MM.1S (cell line): ENCODE measurements at places on chromosomes 16 and 17.

GRCh38 chr17:5915337-5915736 is 154.8 kb upstream of the WSCD1 start:
- no peaks in the 10 kb centered on the region for H3K27me3 ChIP-seq
- no peak overlapping the region for H3K4me3 ChIP-seq
- H3K4me1 ChIP-seq, result no peaks in the 10 kb centered on the region
- no peak for DNase-seq

GRCh38 chr16:51557670-51558069 is 406.6 kb upstream of the SALL1 start:
- no peaks in the 10 kb centered on the region for H3K27me3 ChIP-seq
- H3K4me3 ChIP-seq, result no peak overlapping the region
- H3K27ac ChIP-seq, result no peak overlapping the region
- DNase-seq, result no peak
- no peaks in the 10 kb centered on the region for H3K4me1 ChIP-seq

DNA sequence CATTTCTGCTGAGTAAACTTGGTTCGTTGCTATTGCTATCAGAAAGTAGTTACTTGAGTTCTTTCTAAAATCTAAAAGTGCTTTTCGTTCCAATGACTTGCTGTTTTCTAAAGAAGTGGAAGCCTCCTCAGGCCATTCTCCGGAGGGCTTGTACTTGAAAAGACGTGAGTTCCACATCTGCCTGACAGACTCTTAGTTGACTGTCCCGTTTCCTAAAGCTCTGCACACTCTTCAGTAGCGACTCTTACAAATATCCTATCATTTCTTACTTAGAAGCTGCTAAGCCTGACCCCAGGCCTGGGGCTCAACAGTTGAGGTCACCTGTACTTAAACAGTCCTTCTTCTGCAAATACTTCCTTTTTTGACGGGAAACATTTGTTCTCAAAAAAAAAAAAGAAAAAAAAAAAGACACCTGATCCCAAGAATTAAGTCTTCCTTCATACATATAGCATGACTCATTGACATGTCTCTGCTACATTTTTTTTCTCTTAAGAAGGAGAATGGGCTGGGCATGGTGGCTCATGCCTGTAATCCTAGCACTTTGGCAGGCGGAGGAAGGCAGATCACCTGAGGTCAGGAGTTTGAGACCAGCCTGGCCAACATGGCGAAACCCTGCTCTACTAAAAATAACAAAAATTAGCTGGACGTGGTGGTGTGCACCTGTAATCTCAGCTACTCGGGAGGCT is 61.5 kb downstream of the DHRS7C start:
- no peaks in the 10 kb centered on the region for H3K4me1 ChIP-seq
- DNase-seq, result no peak
- H3K4me3 ChIP-seq, result no peak overlapping the region
- H3K36me3 ChIP-seq, result no peaks in the 10 kb centered on the region
- H3K27ac ChIP-seq, result no peak overlapping the region

DNA sequence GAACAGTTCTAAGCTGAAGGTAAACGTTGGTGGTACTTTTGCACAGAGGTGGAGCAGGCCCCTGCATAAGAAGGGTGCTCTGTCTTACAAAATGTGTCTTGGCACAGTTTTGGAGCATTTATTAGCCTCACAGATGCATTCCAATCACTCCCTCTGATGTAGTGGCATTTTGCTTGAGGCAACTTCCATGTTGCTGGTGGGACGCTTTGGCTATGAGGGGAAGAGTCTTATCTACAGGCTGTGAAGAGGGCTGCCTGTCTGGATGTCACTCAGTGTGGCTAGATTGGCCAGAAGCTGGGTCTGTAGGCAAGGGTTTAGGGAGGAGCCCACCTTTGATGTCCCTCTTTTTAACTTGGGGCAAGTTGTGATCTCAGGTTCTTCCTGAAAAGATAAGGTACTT is 2.6 kb upstream of the RARA start:
- no peaks in the 10 kb centered on the region for H3K27me3 ChIP-seq
- peaks cover 11% of the 10 kb centered on the region; the same call in 1 of the 2 replicates for H3K36me3 ChIP-seq
- no peak overlapping the region for H3K27ac ChIP-seq
- peaks cover 56% of the 10 kb centered on the region for H3K4me1 ChIP-seq

GRCh38 chr16:81138831-81139557 is 42.8 kb upstream of the GCSH start:
- no peaks in the 10 kb centered on the region for H3K27me3 ChIP-seq
- no peak overlapping the region for H3K4me3 ChIP-seq
- no peak for DNase-seq
- no peaks in the 10 kb centered on the region for H3K4me1 ChIP-seq
- H3K27ac ChIP-seq, result no peak overlapping the region

GRCh38 chr17:50763716-50764475 is 3.4 kb downstream of the ANKRD40CL start:
- H3K27ac ChIP-seq, result no peak overlapping the region
- H3K4me1 ChIP-seq, result peaks cover 22% of the 10 kb centered on the region
- H3K4me3 ChIP-seq, result no peak overlapping the region
- H3K27me3 ChIP-seq, result no peaks in the 10 kb centered on the region; the same call in 1 of the 2 replicates
- H3K36me3 ChIP-seq, result no peaks in the 10 kb centered on the region

DNA sequence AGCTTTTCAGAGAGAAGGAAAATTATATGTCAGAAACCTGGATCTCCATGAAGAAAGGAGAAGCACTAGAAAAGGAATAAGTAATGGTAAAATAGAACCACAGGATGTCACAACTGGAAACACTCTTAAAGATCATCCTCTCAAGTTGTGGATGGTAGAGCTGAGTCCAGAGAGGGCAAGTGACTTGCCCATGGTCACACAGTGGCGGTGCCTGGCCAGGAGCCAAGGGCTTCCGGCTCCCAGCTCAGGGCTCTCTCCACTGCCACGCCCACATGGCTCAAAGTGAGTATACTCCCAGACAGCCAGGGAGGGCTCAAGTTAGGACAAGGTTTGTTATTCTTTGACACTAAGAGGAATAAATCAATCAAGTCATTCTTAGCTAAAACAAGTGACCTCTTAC is 159.8 kb downstream of the COPRS start:
- no peaks in the 10 kb centered on the region for H3K36me3 ChIP-seq
- no peak overlapping the region for H3K27ac ChIP-seq

DNA sequence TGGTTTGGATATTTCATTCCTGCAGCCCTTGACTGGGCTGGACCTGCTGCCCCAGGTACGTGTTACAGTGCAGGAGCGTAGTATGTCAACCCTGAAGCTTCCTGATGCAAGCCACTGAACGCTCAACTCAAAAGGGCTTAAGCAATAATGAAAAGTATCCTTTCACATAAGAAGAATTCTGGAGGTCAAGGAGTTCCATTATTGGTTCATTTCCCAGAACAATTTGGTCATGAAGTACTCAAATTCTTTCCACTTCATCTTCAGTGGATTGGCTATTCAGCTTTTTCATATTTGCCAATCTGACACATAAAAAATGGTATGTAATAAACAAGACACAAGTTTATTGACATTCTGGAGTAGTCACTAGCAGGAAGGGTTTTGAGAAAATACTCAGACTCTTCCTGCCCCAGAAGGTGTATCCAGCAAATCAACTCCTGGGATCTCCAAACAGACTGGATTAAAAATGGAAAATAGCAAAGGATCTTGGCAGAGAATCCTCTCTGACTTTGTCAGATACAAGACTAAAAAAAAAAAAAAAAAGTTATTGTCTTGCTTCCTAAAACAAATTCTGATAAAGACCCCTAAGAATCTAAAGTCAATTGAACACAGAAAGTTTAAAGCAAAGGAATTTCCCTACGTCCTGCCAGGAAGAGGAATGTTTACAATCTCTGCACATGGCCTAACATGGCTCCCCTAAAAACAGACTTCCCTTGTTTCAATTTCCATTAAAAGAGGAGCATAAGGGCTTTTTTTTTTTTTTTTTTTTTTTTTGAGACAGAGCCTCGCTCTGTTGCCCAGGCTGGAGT is 37.5 kb upstream of the WSB1 start:
- no peak overlapping the region for H3K4me3 ChIP-seq
- no peaks in the 10 kb centered on the region for H3K27me3 ChIP-seq
- no peaks in the 10 kb centered on the region for H3K4me1 ChIP-seq
- no peak for DNase-seq
- no peaks in the 10 kb centered on the region for H3K36me3 ChIP-seq
- H3K27ac ChIP-seq, result no peak overlapping the region

- peak overlapping the region; percentile 66; the same call in 1 of the 2 replicates for H3K27ac ChIP-seq
- no peaks in the 10 kb centered on the region for H3K36me3 ChIP-seq
- DNase-seq, result no peak
- peaks cover 4% of the 10 kb centered on the region; the same call in 1 of the 2 replicates for H3K4me1 ChIP-seq
Observed at GRCh38 chr16:28863929-28864793, 518 bp downstream of the SH2B1 start.

DNA sequence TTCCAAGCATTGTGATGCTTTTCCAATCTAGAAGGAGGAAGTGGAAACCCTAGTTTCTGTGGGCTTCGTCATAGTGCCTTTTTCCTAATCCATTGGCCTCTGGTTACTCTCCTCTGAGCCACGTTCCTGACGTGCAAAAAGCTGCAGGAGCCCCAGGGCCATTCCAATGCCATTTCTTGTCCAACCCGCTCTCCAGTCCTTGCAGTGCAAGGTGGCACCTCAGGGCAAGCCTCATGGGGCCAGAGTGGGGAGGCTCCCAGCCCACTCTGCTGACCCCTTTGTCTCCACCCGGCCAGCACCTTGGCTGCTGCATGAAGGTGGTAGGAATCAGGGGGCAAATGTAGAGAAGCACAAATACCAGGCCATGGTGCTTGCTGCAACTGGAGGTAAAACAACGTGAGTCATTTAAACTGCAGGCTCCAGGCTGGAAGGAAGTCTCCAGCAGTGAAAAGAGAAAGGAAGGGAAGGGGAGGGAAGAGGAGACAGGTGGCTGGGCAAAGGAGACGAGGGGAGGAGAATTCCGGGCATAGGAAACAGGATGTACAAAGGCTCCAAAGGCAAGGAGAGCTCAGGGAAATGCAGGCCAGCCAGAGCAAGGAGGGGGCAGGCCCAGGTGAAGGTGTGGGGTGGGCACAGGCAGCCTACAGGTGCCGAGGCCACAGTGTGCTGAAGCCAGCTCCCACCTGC is 168.2 kb upstream of the TNRC6C start:
- no peaks in the 10 kb centered on the region for H3K4me1 ChIP-seq
- H3K27me3 ChIP-seq, result peaks cover 64% of the 10 kb centered on the region
- DNase-seq, result no peak
- no peak overlapping the region for H3K27ac ChIP-seq
- H3K4me3 ChIP-seq, result no peak overlapping the region

DNA sequence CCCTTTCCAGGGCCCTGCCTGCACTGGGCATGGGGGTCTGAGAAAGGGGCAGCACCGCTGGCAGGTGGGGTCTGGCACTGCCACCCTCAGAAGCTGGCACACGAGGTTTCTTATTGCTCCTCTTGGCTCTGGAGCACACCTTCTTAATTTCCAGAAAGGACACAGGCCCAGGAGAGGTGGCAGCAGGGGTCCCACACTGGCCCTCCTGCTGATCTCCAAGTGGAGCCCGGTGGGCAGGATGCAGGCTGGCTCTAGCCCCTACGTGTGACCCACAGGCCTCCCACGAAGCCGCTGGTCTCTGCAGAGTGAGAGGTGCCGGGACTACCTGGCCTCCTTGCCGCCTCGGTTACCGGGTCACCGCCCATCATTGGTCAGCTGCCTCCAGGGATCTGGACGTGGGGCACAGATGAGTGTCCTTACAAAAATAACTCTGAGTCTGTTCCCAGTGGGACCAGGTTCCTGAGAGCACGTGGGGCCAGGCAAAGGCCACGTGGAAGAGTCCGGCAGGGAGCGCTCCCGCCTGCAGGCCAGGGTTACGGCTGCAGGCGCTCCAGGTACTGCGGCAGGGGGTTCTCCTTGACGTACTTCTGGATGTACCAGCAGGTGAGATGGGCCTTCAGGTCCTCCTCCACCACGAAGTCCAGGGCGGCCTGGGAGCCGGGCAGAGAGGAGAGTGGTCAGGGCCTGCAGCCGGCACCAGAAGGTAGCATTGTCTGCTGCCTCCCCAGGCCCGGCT is 10.3 kb downstream of the NATD1 start:
- H3K27ac ChIP-seq, result no peak overlapping the region
- no peak overlapping the region for H3K4me3 ChIP-seq
- H3K27me3 ChIP-seq, result no peaks in the 10 kb centered on the region
- no peaks in the 10 kb centered on the region for H3K36me3 ChIP-seq

DNA sequence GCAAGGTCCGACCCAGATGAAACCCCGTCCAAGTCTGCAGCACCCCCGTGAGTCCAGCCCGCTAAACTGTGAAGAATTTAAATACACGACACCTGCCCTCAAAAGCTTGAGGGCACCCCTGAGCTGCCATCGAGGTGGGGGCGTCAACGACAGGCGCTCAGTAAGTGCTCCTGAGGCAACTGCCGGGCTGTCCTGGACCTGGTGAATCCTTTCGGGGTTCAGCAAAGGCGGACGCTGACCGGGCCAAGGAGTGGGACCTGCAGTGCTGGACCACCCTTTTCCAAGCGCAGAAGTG is 512 bp upstream of the ENDOV start:
- DNase-seq, result peak; percentile 10
- no peaks in the 10 kb centered on the region for H3K4me1 ChIP-seq
- no peak overlapping the region for H3K27ac ChIP-seq
- H3K27me3 ChIP-seq, result peaks cover 31% of the 10 kb centered on the region

DNA sequence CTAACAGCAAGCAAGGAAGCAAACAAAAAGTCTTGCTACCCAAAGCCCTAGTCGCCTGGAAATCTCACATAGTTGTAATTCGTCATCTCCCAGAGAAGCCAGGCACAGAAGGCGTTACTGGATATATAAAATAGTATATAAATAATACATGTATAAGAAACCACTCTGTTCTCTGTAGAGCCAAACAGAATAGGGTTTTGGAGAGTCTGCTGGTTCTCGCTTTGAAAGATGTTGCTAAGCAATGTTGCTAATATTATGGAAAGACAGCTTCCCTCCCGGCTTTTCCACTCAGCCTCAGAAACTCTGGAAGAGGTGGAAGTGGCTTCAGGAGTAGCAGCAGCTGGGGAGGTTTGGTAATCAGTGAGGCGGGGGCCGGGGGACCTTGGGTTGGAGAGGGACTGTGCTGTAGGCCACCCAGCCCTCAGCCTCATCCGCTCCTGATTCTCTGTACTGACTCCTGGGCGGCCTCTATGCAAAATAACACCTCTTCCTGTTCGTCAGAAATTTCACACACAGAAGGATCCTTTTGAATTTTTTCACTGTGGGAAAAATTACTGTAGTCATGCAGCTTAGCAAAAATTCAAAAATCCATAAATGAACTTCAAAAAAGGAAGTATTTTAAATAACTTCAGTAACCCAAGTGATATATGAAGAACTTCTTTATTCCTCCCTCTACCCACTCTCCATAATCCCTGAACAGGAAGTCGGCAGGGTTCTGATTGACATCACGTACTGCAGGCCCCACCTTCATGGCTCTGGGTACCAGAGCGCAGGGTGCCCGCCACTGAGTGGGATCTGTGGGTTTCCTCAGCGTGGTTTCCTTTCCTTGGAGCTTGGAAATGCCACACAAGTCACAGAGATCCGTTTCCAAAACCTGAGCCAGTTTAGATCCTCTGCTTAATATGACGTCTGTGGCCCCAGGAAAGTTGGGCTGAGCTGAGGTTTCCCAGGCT is 51.4 kb downstream of the RAP1GAP2 start:
- H3K4me3 ChIP-seq, result no peak overlapping the region
- H3K27ac ChIP-seq, result no peak overlapping the region
- no peaks in the 10 kb centered on the region for H3K36me3 ChIP-seq
- H3K27me3 ChIP-seq, result peaks cover 63% of the 10 kb centered on the region
- no peaks in the 10 kb centered on the region for H3K4me1 ChIP-seq
